HEK293T (cell line): ENCODE measurements at places on chromosomes 5 and 9.

GRCh38 chr5:122341087-122341486 lies 29.1 kb downstream of the SNCAIP start:
- DNase-seq: no peak

- DNase-seq: no peak
Measured at GRCh38 chr5:11234501-11234911, 473.5 kb upstream of the DAP start.

DNA sequence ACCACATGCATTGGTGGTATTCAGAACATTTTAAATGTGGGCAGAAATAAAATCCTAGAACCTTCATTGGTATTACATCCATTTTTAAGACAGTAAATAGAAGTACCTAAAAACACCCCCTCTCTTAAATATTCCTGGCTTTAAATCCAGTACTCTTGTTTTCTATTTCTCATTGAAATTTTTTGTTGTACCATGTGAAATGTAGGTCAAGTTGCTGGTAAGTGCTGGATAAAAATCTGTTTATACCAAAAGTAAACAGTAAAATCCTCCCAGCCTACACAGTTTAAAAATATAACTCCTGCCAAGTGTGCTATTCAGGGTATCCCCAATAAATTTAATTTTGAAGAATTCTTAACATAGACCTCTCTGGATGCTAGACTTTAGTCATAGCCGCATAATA lies 75.0 kb upstream of the FST start:
- no peak for DNase-seq

- DNase-seq: no peak
Measured at GRCh38 chr9:87685871-87686519, 39.9 kb upstream of the CTSL start.

GRCh38 chr5:100903039-100903887 lies at the start of gene ST8SIA4:
Gene ST8SIA4 (minus strand): TSS chr5:100903282. CDS start chr5:100902955, 327 bp downstream.
- peak; percentile 63 for DNase-seq

DNA sequence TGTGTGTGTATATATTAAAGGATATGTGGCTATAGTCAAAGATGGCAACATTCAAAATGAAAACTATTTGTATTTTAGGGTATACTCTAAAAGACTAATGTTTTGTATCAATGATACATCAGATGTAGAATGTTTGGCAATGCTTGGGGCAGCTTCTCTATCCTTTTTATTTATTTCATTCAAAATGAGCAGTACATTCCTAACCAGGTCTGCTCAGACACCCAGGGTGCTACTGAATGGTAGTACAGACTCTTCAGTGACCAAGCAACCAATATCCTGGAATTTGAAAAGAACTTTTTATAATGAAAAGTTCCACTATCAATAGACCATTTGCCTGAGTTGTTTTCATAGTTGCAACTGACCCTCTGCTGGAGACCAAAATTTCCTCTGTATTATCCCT lies 23.9 kb downstream of the MEGF9 start:
- DNase-seq: no peak

GRCh38 chr5:177966839-177967166 lies 29.2 kb downstream of the PROP1 start:
- no peak for DNase-seq

DNA sequence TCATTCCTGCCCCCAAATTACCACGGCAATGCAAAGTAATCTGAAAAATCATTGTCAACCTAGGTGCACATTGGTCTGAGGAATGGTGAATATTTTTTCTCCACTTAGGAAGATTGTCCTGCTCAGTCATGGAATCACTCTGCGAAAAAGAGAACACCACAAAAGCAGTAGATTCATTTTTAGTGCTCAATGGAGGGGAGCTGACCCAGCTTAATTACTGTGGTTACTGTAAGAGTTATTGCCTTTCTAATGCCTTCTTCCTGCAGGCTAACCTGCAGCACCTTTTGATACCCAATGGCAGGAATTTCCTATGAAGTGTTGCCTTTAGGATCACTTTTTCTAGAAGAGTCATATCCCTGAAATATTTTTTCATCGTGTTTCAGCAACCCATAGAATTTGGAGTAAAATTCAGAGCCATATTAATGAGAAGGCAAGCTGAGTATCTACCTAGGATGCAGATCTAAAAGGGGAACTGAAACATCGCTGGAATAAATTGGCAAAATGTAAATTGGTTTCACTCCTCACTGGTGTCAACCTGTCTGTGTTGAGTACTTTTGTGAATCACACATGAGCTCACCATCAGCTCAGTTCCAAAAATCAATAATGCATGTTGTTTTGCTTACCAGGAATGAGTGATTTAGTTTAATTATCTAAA lies 464.5 kb downstream of the CSNK1G3 start:
- no peak for DNase-seq

- no peak for DNase-seq
Measured at GRCh38 chr5:124252191-124252638, 494.2 kb downstream of the ZNF608 start.

GRCh38 chr9:98900244-98900643 lies 43.5 kb upstream of the COL15A1 start:
- DNase-seq: no peak

- DNase-seq: peak; percentile 66
Measured at GRCh38 chr5:78648359-78649210, at the start of gene LHFPL2. Gene LHFPL2 (minus strand): TSS chr5:78648772. CDS start chr5:78510213, 138,559 bp downstream.

DNA sequence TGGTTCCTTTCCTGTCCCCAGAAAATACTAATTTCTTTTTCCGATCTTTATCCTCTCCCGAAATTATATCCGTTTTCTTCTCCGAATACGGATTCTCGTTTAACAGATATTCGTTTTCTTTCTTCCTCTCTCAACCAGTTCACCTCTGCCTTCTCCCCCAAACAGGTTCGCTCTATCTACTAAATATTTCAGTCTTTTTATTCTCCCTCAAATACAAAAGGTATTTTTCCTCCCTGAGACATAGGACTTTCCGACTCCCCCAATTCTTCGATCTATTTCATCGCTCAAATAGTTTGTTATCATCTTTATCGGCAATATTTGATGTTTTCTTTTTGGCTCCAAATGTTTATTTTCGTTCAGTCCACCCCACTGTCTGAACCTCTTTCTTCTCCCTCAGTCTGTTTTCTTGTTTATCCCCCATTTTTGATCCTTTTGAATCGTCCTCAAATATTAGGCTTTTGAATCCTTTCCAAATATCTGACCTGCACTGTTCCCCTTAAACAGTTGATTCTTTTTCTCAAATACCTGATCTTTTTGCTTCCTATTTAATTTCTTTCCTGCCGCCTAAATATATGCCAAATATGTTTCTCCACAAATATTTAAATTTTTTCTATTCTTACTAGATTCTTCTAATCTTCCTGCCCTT lies 4.4 kb downstream of the PITX1 start:
- DNase-seq: no peak

GRCh38 chr9:68708513-68708912 lies 3.5 kb downstream of the PIP5K1B start:
- no peak for DNase-seq

- no peak for DNase-seq
Measured at GRCh38 chr5:157819502-157820115, 39.3 kb downstream of the CLINT1 start.

GRCh38 chr9:131755541-131756198 lies 15.8 kb upstream of the RAPGEF1 start:
- peak; percentile 82 for DNase-seq

GRCh38 chr5:32522429-32523143 lies 62.8 kb upstream of the SUB1 start:
- DNase-seq: no peak

- no peak for DNase-seq
Measured at GRCh38 chr9:17699615-17700330, 120.9 kb downstream of the SH3GL2 start.

GRCh38 chr9:124776954-124777648 lies at the start of gene OLFML2A:
Gene OLFML2A (plus strand): TSS chr9:124777133. CDS start chr9:124777271, 138 bp downstream.
- peak; percentile 44 for DNase-seq

DNA sequence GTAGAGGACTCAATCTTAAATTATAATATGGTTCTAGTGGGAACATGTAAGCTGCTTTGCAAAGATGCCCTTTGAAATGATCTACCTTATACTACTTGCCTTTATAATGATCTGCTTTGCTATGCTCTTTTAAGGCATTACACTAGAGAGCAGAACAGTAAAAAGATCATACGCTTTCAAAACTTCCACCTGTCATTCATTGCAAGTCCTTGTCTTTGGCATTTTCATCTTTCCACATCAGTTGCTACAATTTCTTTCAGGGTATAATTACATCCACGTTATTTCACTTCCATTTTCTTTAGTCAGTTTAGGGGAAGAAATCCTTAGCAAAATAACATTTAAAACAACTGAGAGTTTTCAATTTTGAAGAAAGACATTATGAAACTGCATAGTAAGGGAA lies 80.3 kb downstream of the ACTBL2 start:
- no peak for DNase-seq

DNA sequence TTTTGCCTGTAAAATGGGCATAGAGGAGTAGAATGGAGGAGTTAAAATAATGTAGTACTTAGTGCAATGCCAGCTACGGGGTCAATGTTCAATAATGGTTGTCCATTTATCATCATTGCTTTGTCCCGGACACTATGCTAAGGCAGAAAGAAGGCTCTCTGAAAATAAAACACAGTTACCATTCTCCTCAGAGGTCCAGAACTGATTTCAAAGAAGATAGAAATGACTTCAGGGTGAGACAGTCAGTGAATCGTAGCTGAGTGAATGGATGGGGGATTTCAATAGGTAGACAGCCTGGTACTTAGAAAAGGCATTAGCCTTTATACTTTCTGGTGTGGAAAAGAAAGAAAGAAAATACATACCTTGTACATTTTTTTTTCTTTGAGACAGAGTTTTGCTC lies 1.2 kb upstream of the AK3 start:
- DNase-seq: no peak

DNA sequence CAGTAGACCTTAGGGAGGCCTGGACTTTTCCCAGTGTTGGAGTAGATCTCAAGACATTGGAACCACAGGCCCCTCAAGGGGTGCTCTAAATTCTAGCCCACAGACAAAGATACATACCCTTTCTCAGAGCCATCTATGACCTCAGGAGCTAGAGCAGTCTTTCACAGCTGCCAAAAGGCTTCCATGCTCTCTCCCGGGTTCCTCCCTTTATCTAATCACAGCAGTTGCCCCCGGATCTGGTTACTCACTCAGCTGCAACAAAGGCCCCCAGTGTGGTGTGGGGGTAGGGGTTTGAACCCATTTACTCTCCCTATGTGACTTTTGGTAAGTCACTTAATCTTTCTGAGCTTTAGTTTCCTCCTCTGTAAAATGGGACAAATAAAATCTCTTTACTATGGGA lies 27.0 kb downstream of the POU4F3 start:
- DNase-seq: no peak

DNA sequence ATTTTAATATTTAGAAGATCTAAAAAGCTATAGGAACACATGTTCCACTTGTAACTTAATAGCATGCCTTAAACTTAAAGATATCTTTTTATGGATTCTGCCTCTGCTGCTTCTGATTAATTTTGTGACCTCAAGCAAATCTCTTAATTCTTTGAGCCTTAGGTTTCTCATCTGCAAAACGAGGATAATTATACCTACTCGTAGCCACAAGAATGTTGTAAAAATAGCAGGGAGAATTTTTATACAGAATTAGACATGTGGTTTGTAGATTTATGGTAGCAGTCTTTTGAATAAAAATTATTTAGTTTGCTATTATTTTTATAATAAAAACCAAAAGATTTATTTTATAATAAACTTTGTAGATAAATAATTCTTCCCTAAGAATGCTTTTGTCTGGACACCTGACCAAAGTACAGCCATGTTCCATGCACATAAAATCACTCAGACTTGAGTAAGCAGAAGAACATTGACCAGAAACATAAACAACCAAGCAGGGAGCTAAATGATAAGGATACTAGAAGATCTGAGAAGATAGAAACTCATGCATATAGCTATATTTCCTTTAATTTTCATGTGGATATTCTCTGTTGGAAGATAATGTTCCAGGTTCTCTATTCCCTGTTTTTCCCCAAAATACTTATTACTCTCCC lies 18.5 kb downstream of the C9orf85 start:
- no peak for DNase-seq

DNA sequence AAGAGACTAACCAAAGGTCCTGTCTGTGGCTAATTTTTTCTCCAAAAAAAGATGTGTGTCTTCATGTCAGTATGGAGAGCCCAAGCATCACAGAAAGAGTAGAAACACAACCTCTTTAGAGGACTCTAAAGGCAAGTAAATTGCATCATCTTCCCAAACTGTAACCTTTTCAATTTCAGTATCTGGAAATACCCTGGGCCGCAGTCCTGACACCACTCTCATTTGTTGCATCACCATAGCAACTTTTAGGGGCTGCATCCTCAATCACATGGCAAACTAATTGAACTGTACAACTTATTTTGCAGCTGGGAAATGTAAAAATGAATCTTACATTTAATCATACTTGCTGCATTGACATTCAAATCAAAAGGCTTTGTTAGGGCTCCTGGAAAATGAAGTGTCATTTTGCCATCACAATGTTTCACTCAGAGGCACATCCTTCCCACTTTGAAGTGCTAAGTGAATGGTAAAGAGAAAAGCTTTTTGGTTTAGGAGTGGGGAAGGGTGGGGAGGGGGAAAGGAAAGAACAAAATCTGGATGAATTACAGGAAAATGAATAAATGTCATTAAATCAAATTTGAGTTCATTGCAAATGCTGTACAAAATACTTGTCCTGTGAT lies 60.6 kb upstream of the GRIA1 start:
- DNase-seq: no peak

GRCh38 chr9:117414906-117415331 lies at the start of gene ASTN2:
Gene ASTN2 (minus strand): TSS chr9:117415057. CDS start chr9:117414938, 119 bp downstream.
- no peak for DNase-seq

GRCh38 chr5:169545762-169546161 lies 37.8 kb upstream of the SPDL1 start:
- no peak for DNase-seq

DNA sequence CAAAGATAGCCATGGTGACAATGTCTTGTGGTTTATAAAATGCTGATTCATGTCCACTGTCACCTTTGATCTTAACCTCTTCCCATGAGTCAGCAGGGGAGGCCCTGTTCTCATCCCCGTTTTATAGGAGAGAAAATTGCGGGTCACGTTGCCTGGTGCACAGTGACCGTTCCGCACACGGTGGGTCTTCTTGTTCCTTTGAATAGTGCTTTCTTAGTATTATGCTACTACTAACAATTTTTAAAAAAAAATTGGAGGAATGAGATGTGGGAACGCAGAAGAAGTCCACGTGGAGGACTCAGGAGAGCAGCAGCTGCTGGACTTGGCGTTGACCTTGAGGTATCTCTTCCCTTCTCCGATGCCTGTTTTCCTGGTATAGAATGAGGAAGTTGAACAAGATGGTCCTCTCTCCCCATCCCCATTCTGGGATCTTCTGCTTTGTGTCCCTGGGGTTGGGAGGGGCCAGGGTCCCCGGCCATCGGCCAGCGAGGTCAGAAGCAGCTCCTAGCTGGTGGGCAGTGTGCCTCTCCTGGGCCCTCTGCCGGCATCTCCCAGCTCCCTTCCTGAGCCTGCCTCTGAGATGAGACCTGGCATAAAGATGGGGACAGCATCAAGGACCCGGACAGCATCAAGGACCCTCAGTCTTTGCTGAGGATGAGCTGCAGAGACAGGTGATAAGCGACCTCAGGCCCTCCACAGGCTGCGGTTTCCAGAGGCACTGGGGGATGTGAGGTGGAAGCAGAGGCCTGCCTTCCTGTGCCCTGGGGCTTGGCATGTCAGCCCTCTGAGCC lies 143.9 kb downstream of the C9orf50 start:
- DNase-seq: no peak
